GM18507 (cell line): ENCODE measurements at places on chromosomes 11 and 22.

GRCh38 chr11:7591107-7591894, 77.5 kb downstream of the PPFIBP2 start:
- no peak for DNase-seq

DNA sequence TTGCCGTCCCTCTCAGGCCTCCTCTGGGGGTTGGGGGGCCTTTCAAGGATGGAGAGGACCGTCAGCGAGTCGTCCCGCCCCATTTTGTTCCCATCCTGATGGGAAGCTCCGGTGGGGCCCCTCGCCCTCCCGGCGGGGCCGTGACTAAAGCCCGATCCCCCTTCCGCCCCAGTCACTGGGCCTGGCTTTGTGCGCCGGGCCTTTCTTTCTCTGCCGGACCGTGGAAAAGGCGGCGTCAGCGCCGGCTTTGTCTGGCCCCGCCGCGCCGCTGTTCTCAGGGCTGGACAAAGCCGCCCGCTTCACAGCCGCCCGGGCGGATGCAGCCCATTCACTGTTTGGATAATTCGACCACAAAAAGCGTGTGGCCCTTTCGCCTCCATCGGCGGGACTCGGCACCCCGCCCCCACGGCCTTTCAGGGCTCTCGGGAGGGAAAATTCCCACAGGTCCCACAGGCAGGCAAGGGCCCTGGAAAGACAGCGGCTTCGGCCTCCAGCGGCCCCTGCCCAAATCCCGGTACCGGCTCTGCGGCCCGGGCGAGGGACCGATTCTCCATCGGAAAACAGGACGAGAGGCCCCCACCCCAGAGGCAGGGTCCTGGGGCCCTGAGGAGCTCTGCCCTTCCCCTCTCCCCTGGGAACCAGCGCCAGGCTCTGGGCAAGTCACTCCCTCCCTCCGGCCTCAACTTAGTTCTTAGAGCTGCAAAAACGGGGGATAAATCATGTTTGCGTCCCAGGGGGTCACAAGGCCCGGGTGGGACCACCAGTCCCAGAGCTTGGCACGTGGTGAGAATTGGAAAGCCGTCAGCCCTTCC, 87.2 kb downstream of the WNT7B start:
- no peak for DNase-seq

- no peak for DNase-seq
Measured at GRCh38 chr22:27585141-27585540, 216.4 kb downstream of the MN1 start.

DNA sequence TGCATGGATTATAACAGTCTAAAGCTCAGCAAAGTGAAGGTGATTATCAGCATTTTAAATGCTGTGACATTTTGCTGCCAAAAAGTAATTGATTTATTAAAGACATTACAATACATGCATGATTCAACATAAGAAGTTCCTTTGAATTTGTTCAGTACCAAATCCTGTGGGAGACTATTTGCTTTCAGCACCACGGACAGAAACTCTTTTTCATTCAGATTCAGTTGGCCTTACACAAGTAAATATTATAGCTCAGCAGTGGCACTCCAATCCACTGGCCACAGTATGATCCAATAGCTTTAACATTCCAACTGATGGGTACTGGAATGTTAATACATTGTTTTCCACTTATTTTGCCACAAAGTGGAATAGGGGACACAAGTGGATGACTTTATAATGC, 806.7 kb downstream of the NTM start:
- DNase-seq, result no peak

- no peak for DNase-seq
Measured at GRCh38 chr11:80593648-80594374, 1153.0 kb upstream of the TENM4 start.

DNA sequence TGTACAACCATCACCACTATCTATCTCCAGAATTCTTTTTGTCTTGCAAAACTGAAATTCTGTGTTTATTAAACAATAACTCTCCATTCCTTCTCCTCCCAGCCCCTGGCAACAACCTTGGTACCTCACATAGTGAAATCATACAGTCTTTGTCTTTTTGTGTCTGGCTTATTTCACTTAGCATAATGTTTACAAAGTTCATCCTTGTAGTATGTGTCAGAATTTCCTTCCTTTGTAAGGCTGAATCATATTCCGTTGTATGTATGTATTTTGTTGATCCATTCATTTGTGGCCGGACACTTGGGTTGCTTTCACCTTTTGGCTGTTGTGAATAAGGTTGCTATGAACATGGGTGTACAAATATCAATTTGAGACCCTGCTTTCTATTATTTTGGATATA, 243.7 kb upstream of the TBCEL start:
- DNase-seq, result no peak

- no peak for DNase-seq
Measured at GRCh38 chr11:94043241-94043640, 22.1 kb downstream of the HEPHL1 start.

DNA sequence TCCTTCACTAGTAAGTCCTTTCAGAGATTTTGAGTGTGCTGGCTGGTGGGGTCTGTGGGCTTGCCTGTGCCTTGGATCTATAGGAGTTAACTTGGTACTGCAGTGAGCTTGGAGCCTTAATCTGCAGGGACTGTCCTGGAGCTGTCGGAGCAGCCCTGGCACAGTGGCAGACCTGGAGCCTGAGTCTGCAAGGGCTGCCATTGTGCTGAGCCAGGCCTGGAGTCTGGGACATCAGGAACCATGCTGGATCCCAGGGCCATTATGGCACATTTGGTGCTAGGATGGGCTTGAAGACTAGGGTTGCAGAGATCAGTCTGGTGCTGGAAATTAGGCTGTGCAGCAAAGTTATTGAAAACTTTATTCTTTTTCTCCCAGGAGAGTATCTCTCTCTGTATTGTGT, 665.4 kb downstream of the METTL15 start:
- no peak for DNase-seq

DNA sequence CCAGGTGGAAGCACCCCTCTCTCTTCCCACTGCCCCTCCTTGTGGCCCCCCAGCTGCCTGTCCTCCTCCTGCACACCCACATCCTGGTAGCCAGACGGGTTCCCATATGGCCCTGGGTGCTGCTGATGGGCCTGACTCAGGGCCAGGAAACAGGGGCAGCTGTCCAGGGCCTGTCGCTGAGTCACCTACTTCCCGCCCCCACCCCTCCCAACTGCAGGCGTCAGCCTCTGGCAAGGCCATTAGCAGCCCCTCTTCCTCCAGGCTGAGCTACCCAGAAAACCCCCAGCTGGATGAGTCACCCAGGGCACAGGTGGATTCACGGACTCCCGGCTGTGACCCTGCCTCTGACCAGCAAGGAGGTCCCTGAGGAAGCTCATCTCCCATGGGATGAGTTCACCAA, 6.9 kb upstream of the GAL start:
- no peak for DNase-seq

DNA sequence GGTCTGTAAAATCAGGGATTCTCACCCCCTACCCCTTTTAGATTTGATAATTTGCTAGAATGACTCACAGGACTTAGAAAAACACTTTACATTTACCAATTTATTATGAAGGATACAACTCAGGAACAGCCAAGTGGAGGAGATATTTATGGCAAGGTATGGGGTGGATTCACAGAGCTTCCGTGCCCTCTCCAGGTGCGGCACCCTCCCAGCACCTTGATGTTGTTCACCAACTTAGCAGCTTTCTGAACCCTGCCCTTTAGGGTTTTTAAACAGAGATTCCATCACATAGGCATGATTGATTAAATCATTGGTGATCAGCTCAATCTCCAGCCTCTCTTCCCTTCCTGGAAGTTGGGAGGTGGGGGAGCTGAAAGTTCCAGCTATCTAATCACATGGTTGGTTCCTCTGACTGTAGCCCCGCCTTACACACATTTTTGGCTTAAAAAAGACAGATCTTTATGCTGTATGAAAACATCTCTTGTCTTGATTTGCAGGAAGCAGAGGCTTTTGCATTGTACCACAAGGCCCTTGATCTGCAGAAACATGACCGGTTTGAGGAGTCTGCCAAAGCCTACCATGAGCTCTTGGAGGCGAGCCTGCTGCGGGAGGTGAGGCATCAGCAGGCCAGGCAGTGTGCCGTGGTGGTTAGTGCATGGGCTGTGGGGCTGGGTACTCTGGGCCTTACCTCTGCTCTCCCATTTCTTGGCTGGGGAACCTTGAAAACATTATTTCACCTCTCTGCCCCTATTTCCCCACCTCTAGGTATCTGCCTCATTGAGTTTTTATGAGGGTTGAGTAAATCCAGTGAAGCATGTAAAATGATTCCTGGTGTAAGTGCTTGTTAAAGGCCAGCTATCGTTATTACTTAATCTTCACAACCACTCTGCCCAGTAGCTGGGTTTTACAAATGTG, 27.0 kb downstream of the CABIN1 start:
- DNase-seq, result no peak

DNA sequence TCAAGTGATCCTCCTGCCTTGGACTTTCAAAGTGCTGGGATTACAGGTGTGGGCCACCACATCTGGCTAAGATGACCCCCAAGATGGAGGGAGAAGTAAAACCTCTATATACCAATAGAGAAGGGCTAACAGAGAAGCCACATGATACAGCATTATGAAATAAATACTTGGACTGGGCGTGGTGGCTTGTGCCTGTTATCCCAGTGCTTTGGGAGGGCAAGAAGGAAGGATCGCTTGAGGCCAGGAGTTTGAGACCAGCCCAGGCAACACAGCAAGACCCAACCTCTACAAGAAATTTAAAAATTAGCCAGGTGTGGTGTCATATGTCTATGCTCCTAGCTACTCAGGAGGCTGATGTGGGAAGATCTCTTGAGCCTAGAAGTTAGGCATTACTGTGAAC, 61.7 kb downstream of the RAB30 start:
- no peak for DNase-seq

DNA sequence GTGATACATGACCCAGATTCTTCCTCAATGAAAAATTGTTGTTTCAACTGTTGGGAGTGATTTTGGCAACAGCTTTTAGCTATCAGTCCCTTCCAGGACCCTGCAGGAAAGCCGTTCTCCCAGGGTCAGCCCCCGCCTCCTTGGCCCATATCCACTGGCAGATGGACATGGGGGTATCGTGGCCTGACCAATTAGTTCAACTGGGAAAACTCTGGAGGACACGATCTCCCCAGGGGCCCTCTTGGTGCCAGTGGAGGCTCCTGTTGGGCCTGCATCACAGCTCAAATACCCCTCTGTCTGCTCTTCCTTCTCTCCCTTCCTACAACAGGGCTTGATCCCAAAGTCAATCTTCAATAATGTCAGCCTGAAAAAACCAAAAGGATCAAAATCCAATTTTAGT, 272.5 kb upstream of the B3GAT1 start:
- no peak for DNase-seq

- no peak for DNase-seq
Measured at GRCh38 chr11:71951741-71952310, 23.0 kb downstream of the RNF121 start.

DNA sequence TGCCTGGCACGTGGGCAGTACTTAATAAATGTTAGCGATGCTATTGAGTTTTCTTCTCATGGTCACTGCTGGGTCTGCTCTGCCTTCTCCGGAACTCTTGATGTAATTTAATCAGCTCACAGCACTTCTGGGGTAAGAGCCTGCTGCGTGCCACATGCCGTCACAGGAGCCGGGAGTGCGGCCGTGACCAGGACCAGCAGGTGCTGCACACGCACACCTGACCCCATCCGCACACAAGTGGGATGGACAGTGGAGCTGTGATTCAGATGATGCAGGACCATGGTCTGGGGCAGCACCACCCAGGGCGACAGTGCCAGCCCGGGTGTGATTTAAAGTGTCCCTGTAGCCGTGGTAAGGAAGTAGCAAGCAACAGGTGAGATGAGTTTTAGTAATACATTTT, 61.2 kb downstream of the TBC1D22A start:
- DNase-seq, result no peak

- no peak for DNase-seq
Measured at GRCh38 chr11:78251083-78251775, 62.5 kb downstream of the USP35 start.

- no peak for DNase-seq
Measured at GRCh38 chr11:9657531-9657930, 6.3 kb upstream of the SWAP70 start.
